ENCODE measurements at places on chromosomes 4 and X.
A peak's percentile ranks its signal among the peaks of the same experiment; 100 is the strongest.

DNA sequence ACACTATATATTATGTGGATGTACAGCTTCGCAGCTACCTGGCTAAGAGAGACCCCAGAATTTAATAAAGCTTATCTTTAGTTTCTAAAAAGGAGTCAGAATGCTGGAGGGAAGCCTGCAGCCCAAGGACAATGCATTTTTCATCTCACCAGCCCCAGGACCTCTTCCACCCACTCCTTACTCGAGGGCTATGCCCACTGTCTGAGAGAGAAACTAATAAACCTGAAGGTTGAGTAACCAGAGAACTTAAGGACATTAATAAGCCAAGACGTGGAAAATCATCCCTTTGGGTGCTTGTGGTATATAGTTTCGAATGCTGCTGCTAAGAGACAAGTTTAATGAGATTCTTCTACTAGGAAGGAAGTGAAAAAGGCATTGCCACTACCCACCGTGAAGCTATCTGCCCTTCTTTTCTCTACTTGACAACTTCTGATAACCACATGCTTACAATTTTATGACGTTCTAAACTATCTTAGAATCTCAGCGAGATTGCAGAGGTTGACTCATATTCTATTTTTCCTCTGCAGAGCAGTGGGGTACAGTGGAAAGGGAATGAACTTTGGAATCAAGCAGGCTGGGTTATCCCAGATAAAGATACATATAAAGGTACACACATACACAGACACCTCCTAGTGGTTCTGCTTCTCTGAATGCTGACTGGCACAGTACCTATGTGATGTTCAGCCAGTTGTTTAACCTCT, 3.3 kb downstream of the RELL1 start:
- DNase-seq = no peak

DNA sequence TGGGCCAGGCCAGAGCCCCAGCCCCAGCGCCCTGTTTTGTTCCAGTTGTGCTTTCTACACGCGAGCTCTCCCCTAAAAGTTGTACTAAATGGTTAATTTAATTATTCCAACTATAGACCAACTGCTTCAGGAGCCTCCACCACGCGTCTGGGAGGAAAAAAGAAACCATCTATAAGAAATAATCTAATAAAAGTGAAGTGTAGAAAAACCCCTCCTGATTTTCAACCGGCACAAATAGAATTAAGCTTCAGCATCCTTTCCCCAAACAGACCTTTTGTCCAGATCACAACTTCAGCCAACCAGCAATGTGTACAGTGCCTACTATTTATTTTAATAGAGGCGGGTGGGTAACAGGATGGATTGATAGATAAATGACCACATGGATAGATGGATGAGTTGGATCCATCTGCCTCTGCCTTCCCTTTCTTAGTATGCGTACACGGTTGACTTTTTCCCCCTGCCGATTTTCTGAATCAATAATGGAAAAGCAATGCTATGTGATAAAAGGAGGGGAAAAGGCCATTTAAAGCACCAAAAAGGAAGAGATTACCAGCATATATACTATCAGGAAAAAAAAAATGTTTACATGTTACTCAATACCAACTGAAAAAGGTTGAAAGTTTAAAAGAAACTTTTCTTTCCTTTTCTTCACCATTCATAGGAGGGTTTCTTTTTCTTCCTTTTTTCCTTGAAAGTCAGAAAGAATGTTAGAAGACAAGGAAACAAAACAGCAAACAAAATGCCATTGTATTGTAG, 3.7 kb upstream of the PHOX2B start:
- no peak for DNase-seq

- no peak for DNase-seq
Measured at GRCh38 chr4:129899849-129900248, 803.9 kb downstream of the C4orf33 start.

DNA sequence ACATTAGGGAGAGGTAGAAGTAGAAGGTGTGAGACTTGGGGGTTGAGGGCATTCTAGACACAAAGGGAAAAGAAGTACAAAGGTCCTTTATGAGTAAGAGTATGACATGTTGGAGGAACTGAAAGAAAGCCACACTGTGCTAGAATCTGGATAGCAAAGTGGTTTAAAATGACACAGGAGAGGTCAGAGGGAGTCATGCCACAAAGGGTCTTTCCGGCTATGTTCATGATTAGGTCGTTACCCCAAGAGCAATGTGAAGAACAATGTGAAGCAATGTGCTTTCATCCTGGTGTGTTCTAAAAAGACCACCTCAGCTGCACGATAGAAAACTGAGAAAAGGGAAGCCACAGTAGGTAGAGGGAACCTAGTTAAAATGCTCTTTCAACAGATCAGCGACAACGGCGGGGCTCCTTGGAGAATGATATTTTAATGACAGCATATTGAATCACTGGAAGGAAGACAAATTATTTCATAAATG, 29.2 kb downstream of the SMIM14 start:
- no peak for DNase-seq

GRCh38 chrX:42823443-42823842, 45.5 kb upstream of the PPP1R2C start:
- no peak for DNase-seq

GRCh38 chr4:15488658-15489470, 19.2 kb downstream of the CC2D2A start:
- peak; percentile 90 for DNase-seq

DNA sequence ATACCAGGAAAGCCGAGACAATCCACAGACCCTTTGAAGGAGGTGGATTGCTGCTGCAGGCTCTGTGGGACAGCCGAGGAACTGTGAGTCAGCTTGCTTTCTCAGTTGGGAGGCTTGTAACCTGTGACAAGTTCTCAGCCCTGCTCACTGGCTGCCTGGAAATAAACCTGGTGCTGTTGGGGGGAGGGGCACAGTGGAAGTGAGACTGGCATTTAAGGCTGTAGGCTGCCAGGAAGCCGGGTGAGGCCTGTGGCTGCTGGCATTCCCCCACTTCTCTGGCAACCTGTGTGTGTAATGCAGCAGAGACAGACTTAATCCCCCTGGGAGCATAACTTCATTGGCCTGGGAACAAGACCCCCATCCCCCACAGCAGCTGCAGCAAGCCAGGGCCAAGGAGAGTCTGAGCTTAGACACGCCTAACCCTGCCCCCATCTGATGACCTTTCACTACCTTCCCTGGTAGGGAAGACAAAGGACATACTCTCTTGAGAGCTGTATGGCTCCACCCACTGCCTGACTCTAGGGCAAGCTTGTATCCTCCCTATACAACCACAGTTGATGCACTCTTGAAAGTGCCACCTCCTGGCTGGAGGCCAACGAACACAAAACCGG, 64.1 kb downstream of the ALPK1 start:
- DNase-seq = no peak

- DNase-seq = no peak
Measured at GRCh38 chr4:31983246-31983645, 1263.1 kb downstream of the PCDH7 start.

DNA sequence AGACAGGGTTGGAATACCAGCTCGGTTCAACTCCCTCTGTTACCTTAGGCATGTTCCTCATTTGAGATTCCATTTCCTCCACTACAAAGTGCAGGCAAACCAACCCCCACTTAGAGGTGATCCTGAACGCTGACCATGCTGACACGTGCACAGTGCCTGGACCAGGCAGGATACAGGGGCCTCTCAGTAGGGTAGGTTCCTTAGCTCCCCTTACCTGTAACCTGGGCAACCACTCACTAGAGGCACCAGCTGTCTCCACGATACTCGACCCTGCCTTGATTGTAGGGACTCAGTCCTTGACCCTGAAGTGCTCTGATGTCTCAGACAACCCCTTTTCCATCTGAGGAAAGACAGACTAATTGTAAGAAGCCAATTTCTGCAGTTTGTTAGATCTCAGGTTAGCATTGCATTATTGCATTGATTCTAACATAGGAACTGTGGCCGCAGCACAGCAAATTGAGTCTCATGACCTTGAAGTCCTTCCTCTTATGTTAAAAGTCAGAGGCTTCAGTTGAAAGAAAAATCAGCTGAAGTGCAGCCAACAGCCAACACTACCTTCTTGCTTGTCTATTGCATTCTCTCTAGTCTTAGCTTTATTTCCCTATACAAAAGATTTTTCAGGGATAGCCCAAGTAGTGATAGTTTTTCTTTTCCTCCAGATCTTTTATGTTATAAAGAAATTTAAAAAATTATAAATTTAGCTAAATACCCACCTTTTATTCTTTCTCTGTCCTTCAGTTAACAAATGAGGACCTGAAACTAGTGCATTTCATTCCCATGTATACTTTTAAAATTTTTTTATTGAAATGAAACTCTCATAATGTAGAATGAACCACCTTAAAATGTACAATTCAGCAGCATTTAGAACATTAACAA, 11.2 kb upstream of the C1QTNF7 start:
- no peak for DNase-seq

DNA sequence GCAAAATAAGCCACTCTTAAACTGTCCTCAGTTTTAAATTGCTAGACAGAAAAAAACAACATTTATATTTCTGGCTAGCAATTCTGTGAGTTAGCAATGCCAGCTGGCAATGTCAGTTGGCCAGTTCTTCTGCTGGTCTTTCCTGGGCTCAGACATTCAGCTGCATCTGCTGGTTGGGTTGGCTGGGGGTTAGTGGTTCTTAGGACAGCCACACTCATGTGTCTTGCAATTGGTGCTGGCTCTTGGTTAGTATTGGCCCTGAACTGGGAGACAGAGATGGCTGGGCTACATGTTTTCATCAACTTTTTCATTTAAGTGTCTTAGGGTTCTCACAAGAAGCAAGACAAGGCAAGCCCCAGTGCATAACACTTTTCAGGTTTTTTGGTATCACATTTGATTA, 48.0 kb upstream of the PDLIM5 start:
- no peak for DNase-seq

GRCh38 chr4:48247878-48248558, 21.6 kb downstream of the TEC start:
- no peak for DNase-seq

DNA sequence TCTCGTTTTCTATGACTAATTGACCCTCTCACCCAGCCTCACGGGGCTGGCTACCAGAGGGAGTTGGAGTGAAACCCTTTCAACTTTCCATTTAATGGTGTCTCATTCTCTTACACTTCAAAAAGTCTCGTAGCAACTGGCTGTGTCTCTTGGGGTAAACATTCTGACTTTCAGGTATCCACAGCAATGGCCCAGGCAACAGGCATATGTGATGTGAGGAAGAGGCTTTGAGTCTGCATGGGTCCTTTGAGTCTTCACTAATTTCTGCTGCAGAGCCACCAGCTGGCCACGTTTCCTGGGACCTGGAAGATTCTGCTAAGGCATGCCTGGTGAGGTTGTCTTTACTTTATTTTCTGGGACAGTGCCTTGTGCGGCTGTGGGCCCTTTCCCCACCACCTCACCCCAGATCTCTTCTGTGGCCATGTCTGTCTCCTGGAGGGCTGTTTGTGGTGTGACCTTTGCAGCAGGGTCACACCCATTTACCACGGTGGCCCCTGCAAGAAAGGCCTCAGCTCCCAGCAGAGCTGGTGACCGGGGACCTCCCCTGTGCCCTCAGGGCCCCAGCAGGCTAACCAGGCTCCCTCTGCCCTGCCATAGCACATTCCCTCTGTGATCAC, 112.5 kb upstream of the FRG1 start:
- no peak for DNase-seq

DNA sequence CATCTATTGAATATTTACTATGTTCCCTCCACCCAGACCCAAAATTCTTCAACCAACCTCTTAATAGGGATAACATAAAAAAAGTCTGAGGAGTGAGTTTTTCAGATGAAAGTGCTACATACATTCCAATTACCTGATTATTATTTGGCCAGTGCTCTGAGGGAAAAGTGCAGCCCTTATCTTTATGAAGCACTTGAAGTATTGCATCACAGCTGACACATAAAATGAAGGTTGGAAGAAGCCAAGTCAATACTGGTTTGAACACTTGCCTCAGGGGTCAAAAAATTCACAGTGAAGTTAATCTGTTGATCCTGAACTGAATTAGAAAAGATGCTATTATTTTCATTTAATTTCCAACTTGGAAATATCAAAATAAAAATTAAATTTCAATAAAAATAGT, 498.9 kb downstream of the INPP4B start:
- no peak for DNase-seq

GRCh38 chr4:8041172-8041571, 101.5 kb upstream of the AFAP1 start:
- DNase-seq = no peak

- DNase-seq = no peak
Measured at GRCh38 chrX:149510386-149510785, 5.3 kb upstream of the IDS start.

GRCh38 chr4:88999392-88999930, 57.5 kb downstream of the FAM13A start:
- no peak for DNase-seq

GRCh38 chr4:94581766-94582165, 130.0 kb downstream of the PDLIM5 start:
- no peak for DNase-seq

- DNase-seq = peak; percentile 99
Measured at GRCh38 chr4:7960790-7961655, 21.4 kb upstream of the AFAP1 start.

DNA sequence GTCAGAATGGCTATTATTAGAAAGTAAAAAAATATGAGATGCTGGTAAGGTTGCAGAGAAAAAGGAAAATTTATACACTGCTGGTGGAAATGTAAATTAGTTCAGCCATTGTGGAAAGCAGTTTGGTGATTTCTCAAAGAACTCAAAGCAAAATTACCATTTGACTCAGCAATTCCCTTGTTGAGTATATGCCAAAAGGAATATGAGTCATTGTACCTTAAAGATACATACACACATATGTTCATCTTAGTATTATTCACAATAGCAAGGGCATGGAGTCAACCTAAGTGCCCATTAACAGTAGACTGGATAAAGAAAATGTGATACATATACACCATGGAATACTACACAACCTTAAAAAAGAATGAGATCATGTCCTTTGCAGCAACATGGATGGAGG, 148.2 kb downstream of the COMMD8 start:
- DNase-seq = peak; percentile 10

DNA sequence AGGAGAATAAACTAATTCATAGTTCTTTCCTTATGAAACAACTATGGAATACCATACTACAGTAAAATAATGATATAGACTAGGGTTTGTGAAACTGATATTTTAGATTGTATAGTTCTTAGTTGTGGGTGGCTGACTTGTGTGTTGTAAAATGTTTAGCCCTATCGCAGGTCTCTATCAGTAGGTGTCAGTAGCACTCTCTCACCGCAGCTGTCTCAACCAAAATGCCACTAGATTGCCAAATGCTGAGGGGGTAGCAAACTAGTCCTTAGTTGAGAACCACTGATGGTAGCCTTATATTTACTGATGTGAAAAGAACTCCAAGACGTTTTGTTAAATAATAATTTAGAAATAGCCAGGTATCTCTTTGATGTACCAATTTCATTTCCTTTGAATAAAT, 48.1 kb downstream of the RHOXF2B start:
- no peak for DNase-seq

DNA sequence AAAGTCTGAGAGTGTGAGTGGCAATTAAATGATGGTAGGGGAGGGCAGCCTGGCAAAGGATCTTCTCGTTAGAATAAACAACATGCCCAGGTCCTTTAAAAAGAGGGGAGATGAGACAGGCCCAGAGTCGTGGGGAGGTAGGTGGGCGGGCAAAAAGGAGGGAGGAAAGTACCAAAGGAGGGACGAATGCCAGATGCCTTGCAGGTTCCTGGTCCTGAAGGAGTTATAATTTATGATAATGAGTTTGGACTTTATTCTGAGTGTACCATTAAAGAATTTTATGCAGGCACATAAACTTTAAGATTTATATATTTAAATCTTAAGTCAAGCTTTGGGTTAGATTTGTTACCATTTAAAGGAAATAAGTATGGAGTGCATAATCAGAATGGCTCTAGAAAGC, 62.3 kb upstream of the SMARCA5 start:
- no peak for DNase-seq

Data from fibroblast of skin of left biceps (primary cell).